Neural crest cell (in vitro differentiated cells): ENCODE measurements at places on chromosomes 6 and 20.

- peak; percentile 25 for DNase-seq
These were observed 149.5 kb downstream of the RNF144B start for GRCh38 chr6:18536591-18537055.

DNA sequence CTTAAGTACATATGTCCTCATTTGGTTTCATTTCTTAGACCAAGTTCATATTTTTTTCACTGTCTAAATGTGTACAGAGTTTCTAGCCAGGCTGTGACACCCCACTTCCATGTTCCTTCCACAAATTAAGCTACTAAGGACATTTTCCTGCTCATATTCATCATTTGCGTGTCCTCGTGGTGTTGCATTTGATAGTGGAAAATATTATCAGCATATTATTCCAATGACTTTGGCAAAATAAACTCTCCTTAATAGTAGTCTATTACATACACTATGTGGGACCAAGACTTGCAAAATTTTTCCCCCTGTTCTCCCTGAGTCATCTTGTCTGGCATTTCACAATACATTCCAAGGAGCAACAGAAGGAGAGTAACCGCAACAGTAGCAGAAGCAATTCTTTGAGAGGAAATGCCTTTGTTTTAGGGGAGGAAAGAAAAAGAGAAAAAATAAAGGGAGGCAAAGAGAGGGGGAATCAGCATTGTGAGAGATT is 599.2 kb downstream of the COL12A1 start:
- no peak for DNase-seq

DNA sequence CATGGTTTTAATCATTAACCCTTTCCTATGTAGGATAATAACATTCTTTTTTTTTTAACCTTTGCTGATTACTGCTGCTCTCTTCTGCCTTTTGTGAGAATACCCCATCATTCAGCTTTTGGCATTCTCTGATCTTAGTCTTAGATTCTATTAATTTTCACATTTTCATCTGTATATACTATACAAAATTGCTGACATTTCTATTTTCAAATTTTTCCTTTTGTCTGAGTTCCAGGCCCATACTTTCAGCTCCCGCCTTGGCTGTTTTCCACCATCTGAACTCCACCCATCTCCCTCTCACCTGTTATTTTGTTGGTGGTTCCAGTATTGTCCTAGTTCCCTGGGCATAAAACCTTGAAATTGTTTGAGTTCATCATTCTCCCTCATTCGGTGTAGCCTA is 59.2 kb downstream of the PKIB start:
- DNase-seq, result no peak

- DNase-seq, result no peak
These were observed 23.8 kb downstream of the CYB5R4 start for GRCh38 chr6:83883240-83883639.

- no peak for DNase-seq
These were observed 37.2 kb upstream of the VGLL2 start for GRCh38 chr6:117228202-117228601.

DNA sequence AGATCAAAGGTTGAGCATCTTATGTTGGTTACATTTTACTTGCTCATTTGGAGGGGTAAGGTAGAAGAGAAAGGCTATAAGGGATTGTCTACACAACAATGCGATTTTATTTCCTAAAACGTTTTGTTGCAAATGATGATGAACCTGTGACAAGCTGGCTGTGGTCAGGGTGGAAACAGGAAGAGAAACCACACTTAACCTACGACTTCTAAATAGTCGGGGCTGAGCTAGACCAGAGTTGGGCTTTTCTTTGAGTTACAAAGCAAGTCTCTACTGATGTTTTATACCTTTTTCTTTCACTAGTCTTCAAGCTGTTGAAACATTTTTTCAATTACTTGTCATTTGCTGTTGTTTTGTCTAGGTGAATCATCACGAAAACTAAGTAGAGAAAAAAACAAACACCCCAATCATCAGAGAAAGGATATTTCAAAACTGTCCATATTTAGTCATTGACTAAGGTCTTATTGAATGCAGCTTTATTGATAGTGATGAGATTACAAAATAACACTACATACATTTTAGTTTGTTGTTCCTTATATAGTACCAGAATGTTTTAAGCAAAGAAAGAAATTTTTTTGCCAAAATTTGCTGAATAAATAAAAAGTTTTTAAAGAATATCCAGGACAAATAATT is 18.0 kb downstream of the KLHL31 start:
- DNase-seq, result no peak

DNA sequence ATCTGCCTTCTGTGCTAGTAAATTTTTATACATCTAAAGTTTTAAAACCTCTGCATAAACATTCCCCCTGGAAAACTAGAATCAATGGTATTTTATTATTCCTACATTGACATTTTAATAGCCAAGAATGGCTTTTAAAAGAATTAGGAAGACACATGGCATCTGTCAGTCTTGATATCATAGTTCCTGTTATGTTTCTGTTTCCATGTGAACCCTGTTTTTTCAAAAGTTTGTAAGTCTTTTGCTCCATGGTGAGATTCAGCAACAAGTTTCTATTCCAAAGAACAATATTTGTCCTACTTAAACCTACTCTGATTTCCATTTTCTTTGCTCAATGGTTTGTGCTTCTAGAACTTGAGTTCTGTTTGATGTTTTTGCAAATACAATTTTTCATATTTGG is 95.2 kb downstream of the PLEKHG1 start:
- no peak for DNase-seq

DNA sequence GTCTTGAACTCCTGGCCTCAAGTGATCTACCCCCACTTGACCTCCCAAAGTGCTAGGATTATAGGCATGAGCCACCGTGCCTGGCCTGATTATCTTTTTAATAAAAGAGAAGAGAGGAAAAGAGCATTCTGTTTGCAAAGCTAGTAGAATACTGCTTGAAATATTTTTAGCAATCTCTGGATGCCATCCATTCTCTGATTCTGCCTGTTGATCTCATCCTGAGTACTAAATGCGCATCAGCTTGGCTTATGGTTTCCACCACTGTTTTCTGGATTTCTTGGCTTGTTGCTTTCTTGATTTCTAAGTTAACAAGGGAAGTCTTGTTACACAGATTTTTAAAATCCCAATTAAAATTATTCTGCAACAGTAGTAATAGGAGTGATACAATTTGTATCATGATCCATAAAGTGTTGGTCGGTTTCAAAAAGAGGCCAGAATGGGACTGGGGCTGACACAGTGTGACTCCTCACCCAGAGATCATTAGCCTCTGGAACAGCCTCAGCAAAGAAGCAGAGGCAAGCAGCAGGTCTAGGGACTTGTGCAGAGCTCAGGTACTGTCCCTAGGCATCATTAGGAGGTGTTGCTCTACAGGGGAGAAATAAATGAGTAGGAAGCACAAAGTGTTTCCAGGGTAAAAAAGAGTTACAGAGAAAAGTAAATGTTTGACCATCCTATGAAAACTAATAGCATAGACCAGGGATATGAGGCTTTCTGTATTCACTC is 17.8 kb upstream of the SLC16A10 start:
- no peak for DNase-seq

- no peak for DNase-seq
These were observed 169.9 kb downstream of the EDN1 start for GRCh38 chr6:12459945-12460661.

DNA sequence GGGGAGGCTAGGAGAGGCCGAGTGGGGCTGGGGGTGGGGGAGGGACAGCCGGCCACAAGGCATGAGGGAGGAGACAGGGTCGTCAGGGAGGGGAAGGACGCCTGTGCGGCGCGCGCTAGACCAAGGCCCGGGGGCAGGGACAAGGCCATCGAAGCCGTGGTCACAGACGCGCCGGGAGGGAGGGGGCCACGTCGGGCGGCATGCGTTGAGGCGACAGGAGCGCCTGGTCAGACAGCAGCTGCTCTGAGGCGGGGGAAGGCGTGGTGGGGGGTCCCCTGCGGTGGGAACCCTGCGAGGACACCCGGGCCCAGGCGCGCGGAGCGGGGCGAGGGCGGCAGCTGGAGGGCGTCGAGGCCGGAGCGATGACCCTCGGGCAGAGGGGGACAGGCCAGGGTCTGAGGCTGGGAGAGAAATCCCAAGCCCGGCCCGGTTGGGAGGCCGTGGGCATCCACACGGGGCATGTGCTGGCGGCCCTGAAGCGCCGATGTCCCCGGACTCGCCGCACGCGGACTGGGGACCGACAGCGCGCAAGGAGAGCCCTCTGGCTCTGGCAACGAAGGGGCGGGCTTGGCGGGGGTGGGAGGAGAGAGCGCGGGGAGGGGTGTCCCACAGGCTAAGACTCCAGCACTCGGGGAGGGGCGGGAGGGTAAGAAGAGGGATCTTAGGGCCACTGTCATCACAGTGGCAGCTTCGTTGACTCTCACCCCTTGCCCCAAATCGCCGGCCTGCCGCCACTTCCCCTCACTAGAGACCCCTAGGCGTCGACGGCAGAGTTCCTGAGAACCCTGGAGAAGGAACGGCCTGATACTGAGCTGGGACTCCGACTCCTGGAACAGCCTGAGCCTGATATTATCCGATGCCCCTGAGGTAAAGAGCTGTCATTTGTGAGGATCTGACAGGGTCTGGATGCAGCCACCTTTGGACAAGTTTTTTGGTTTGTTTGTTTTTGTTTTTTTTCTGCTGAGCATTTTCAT is 5.0 kb downstream of the TMEM239 start:
- DNase-seq, result no peak

DNA sequence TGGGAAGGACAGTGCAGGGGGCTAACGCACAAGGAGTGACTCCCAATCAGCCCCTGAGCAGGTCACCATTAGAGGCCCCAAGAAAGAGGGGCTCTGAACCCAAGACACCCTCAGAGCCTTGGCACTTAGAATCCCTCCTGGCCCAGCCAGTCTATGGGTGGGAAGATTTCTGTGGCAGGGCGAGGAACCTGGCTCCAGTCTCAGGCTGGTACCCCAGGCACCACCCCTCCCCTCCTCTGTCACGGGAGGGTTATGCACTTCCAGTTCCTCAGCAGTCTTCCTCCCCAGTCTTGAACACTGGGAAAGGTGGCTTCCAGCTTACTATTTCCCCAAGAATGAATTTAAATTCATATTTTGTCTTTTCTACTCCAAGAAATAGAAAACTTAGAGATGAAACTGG is 27.6 kb upstream of the SSTR4 start:
- no peak for DNase-seq

DNA sequence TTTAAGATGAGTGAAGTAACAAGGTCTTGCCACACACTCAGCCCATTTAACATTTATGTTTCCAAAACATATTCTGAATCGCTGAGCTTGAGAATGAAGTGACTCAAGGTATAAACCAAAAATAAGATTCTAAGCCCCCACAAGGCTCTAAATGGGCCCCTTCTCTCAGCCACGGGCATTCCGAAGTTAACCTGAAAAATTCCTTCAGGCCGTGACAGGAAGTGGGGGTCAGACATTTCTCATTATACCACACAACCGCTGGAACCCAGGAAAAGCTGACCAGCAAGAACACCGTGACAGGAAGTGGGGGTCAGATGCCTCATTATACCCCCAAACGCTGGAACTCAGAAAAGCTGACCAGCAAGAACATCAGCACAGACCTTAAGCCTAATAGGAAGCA is 247.9 kb downstream of the ERMARD start:
- DNase-seq, result no peak

DNA sequence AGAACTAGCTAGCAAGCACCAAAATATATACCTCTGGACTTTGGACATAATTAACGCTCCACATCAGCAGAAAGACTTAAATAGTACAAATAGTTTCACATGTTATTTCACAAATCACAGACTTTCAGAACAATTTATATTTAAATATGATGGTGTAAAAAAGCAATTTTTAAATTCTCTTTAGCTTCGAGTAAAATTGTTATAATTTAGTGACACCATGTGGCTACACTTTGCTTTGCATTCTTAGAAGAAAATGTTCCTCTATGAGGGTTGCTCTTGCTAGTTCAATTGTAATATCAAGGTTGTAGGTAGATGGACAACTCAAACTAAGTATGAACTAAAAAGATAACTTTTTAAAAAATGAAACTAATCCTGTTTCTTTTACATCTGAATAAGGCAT is 69.0 kb downstream of the BTBD9 start:
- DNase-seq, result no peak

- no peak for DNase-seq
These were observed 38.8 kb downstream of the EZR start for GRCh38 chr6:158780246-158780884.

- DNase-seq, result peak; percentile 44
These were observed 4.1 kb downstream of the RBM38 start for GRCh38 chr20:57395111-57395966.

DNA sequence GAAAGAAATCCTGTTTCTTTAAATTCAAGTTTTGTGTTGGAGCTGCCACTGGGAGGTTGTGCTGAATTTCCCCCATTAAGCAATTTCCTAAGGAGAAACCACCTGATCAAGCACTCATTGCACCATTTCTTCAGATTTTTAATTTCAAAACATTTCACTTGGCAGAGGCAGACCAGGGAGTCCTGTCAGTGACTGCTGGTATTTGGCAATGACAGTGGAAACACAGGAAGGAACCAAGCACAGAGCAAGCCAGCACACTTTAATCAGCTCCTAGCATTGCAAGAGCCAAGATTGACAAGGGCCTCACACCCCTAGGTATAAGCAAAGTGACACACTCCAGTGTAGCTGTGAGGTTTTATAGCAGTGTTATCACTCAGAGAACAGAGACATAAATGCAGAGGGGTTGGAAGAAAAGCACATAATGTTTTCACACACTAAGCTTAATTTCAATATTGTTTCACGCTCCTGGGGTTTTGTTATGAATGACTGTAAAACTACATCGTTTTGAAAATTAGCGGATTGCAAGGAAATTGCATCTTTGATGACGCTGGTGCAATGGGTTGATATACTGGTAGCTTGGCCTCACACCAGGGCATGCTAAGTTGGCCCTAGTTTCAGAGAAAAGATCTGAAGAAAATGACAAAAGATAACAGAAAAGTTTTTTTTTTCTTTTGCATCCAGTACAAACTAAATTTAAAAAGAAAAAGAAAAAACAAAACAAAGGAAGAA is 768.4 kb downstream of the TFAP2A start:
- DNase-seq, result no peak

GRCh38 chr20:62214067-62214466 is 6.0 kb downstream of the HRH3 start:
- DNase-seq, result no peak

GRCh38 chr6:101733899-101734298 is 340.4 kb downstream of the GRIK2 start:
- no peak for DNase-seq

DNA sequence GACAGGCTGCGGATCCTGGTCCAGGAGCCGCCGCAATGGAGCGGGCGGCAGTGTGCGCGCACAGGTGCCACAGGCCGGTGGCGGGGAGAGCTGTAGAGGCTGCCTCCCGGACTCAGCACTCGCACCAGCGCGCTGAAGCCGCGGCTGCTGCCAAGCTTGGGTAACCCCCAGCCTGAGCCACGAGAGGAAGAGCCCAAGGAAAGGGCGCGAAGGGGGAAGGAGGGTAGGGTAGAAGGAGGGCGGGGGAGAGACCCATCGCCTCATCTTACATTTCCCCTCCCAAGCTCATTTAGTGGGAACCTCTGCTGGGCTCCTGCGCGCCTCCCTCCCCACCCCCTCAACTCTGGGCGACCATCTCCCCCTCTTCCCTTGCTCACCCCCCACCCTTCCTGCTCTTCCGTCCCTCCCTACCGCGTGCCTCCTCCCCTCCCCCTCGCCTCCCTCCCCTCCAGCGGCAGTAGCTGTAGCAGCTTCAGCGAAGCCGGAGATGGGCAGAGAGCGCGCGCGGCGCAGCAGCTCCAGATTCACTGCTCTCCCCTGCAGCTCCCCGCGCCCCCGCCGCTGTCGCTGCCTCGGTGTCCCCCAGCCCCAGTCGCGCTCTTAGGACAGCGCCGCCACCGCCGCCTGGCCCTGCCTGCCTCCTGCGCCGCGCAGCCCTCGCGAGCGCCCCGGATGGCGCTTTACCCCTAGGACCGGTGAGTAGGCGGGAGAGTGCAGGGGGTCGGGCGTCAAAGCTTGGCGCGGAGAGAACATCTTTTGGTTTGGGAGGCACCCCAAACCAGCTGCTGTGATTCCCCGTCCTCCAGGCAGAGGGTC is at the start of gene FUT9:
FUT9 (plus strand) TSS at position 457 of the 816 bp plus-strand sequence. CDS start 187,182 bp downstream, outside the sequence.
- peak; percentile 47 for DNase-seq
